ENCODE measurements at places on chromosomes 4 and X.

- DNase-seq, result peak; percentile 66
Measured at GRCh38 chrX:140733766-140734342, 24.3 kb downstream of the LINC00632 start.

- DNase-seq, result no peak
Measured at GRCh38 chr4:76035141-76035540, 729 bp downstream of the CXCL11 start.

GRCh38 chr4:77505958-77506319, 99.7 kb upstream of the CXCL13 start:
- DNase-seq, result no peak

DNA sequence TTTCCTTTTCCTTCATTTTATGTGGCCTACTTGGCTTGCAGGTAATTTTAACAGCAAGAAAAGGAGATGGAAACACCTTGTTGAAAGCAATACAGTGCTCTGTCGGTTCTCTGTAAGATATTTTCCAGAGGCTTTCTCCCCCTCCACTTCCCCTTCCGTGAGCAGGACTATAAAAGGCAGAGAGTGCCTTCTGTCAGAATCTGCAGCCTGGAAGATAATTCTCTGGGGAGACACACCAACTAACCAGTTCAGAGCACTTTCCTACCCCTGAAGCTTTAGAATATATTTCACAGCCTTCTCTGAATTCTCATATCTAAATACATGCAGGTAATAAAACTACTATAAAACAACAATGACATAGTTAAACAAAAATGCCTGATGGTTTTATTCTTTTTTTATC, 141.1 kb downstream of the IDS start:
- no peak for DNase-seq

GRCh38 chr4:96473246-96473645, 633.4 kb downstream of the PDHA2 start:
- DNase-seq, result no peak

GRCh38 chr4:138869631-138870030, 145.9 kb upstream of the NOCT start:
- no peak for DNase-seq
